COLO829 (cell line): ENCODE measurements at places on chromosomes 4 and X.

- no peak for DNase-seq
Observed at GRCh38 chr4:139986106-139986505, 167.9 kb downstream of the MAML3 start.

- DNase-seq, result no peak
Observed at GRCh38 chr4:2280531-2281300, 18.8 kb upstream of the MXD4 start.

- DNase-seq, result no peak
Observed at GRCh38 chr4:11021333-11021732, 336.8 kb upstream of the CLNK start.

- DNase-seq, result no peak
Observed at GRCh38 chr4:87345139-87345538, 22.5 kb upstream of the HSD17B13 start.

- DNase-seq, result peak; percentile 9
Observed at GRCh38 chr4:110196206-110196870, 2.1 kb downstream of the ELOVL6 start.

DNA sequence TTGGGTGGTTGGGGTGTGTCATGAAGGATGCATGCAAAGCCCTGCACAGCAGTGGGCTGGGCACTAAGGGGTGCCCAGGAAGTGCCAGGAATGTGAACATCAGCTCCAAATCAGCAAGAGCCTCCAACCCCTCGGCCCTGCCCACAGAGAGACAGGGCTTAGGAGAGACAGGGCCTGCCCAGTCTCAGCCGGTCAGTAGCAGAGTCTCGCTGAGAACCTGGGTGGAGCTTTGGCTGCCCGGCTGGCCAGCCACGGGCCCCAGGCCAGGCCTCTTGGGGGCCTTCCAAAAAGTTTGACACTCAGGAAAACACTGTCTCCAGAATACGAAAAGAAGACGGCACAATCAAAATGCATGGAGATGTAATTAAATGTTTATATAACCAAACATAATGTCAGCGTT, 4.3 kb upstream of the MXD4 start:
- DNase-seq, result no peak

DNA sequence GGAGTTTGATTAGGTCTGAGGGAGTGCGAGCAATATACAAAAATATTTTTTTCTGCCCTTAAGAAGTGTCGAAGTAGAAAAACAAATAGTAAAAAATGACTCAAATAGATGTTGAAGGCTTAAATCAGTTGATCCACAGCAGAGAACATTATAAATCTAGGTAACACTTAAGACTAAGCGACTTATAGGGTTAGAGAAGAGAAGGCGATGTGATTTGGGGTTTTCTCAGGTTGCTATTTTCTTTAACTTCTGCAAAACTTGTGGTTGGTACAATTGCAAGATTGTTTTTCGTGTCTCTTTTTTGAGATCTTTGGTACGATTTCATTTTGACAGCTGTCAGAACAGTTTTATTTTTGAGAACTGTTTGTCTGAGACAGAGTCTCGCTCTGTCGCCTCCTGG, 1479.5 kb downstream of the PCDH7 start:
- DNase-seq, result no peak

DNA sequence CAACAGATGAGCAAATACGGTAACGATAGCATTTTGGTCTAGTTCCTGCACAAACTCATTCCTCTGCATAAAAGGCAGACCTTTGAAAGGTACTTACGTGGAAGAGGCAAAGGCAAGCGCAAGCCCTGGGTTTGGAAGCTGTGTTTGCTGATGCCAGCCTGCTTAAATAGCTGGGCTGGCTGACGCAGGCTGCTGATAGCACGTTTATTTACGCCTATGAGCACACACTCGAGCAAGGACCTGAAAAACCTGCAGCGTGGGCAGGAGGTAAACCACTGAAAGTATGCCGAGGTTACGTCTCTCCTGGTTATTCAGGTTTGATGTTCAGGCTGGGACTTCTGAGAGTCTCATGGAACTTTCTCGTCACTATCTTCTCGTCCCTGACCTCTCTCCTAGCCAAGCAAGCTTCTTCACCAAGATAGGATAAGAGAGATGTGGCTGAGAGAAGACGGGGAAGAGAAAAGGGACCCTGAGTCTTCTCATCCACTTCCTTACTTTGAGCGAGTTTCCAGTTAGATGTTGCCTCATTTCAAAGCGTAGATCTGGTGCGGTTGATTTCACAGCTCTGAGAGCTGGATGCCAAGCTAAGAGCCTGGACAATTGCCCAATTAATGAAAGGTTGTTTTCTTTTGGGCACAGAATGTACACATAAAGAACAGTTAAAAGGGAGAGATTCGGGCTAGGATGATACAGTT, at the start of gene HOPX:
Gene HOPX, minus strand, starts transcription at position 139 of the 695 bp plus-strand sequence. CDS start 23,480 bp downstream, outside the sequence.
- no peak for DNase-seq

- DNase-seq, result no peak
Observed at GRCh38 chr4:98851806-98852205, 77.1 kb downstream of the EIF4E start.

GRCh38 chr4:127179256-127180087, 453.3 kb upstream of the INTU start:
- no peak for DNase-seq

DNA sequence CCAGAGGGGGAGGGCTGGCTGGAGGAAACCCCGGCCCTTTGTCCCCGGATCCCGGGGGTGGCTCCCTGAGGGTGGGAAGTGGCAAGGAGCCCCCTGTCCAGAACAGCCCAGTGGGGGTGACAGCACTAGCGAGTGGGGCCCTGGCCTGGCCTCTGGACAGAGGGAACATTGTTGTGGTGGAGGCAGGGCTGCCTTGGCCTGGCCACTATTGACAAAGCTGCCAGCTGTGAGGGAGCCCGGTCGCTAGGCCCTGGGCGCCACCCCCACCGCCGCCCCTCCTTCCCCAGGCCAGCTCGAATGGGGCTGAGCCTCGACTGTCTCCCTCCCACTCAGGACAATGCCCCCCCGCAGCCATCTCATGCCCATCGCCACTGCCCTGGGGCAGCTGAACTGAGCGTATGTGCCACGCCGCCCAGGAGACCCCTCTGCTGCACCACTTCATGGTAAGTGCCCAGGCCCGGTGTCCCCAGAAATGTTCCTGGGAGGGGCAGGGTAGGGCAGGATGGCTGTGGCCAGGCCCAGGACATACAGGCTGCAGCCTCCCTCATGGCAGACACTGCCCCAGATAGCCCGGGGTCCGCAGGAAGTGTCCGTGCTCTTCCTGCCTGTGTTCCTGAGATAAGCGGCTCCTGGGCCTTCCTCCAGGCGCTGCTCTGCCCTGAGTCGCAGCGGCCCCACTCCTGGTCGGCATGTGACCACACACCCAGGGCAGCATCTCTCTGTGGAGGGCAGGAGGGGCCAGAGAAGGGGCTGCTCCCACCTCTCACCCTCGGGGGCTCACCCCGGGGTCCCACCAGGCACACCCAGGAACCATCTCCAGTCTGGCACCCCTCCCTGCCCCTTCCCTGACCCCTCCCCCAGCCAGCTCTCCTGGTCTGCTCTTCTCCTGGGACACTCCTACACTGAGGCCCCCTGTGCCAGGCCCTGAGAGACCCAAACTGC, 1.4 kb downstream of the PLXNB3 start:
- DNase-seq, result peak; percentile 46

- no peak for DNase-seq
Observed at GRCh38 chr4:102503301-102503746, 2.2 kb downstream of the NFKB1 start.

- DNase-seq, result no peak
Observed at GRCh38 chrX:75968293-75968692, 183.2 kb upstream of the MAGEE2 start.

DNA sequence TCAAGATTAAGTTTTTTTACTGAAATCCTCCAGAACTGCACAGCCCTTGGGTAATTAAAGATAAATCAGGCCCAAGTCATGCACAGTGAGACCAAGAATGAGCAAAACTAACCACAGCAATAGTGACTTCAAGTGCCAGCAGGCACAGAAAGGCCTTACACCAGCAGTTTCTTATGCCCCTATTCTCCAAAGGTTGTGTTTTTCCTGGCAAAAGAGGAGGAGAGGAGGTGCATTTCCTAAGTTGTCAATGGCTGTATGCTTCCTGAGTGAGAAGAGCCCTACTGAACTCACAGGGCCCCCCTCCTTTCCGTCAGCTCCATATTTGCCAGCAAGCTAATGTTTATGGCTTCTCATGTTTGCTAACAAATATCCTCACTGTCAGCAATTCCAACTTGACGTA, 418.7 kb upstream of the INTU start:
- no peak for DNase-seq

DNA sequence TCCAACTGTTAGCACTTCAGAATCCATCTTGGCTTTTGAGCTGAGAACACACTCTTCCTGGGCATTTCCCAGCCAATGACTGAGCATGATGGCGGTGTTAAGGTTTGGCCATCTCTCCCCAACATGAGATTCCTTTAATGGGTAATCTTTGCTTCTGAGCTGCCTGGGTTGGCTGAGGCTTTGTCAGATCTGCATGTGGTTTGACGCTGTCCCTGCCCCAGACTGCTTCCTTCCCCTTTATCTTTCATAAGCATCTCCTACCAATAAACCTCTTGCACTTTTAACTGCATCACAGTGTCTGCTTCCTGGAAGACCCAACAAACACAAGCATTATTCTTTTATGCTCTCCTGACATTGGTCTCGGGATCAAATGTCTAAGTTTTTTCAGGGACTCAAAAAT, 31.5 kb upstream of the DIPK2B start:
- DNase-seq, result no peak
